Activated gamma-delta T cell treated with Interleukin-2 at 50 U/mL for 16 hours (primary cell): ENCODE measurements at places on chromosomes 12 and 14.

DNA sequence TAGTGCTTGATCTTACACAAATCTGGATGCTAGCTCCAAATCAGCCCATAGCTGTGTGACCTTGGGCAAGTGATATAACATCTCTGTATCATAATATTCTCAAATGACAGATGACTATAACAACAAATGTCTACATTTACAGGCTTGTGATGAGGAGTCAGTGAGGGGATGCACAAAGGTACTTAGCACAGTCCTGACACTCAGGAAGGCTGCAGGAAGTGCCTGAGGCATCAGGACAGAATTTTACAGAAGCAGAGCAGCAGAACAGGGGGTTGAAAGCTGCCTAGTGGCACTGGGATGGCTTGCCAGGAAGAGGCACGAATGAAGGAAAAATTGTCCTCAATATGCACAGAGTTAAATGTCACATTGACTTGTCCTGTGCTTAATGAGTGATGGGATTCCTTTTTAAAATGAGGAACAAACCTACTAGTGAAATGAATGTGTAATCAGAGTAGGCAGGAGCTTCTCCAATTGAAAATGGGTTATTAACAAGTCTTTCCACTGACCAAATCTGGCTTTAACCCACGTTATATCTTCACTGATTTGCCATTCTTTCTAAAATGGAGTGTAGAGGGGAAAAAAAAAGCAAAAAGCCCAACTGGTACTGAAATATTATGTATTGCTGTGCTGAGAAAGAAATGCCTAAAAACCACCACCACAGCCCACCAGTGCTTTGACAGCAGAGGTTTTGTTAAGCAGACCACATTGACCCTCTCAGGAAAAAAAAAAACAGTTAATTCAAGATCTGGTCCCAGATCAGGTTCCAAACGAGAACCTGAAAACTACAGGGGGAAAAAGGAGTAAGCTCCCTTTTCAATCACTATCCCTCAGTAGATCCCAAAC is 11.6 kb downstream of the BTG1 start:
- DNase-seq, result no peak

DNA sequence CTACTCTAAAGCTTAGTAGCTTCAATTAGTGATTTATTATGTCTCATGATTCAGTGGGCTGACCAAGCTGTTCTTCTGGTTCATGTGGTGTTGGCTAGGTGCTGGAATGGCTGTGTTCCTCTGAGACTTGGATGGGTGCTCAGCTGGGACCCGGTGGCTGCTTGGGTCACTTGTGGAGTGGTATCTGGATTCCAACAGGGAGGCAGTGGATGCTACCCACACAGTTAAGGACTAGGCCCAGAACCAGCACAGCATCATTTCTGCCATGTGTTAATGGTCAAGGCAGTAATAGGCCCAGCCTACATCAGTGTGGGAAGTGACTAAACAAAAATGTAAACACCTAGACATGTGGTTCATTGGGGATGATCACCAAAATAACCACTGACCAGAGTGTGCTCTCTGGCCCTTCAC is 72.2 kb downstream of the FGD4 start:
- no peak for DNase-seq

DNA sequence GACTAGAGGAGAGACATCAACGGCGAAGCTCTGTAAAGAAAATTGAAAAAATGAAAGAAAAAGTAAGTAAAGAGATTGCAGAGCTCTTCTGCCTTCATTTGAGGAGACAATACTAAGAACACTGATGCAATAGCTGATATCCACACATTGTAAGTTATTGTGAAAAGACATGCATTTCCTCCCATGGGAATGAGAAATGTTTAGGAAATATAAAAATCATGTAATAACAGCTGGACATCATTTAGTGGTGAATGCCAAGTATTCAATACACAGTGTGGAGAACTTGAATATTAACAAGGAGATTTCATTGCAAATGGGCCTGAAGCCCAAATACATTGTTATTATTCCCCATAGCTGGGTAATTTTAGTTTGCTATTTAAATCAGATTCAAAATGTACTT is 179.2 kb downstream of the KICS2 start:
- no peak for DNase-seq

DNA sequence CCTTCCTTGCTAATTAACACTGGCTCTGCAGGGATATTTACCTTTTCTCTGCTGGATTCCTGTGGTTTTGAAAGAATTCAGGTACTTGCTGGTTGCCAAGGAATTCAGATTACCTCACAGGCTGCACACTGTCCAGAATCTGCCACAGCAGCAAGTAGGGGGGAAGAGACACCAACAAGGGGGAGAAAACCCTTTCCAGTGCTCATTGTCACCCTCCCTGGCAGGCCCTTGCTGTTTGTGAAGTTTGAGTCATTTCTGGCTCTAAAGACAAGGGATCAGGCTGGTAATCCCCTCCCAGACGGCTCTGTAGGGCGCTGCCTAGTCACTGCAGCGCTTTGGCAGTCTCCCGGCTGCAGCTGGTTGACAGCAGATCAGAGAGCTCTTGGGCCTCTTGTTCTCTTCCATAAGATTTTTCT is 50.8 kb downstream of the TTLL5 start:
- no peak for DNase-seq

DNA sequence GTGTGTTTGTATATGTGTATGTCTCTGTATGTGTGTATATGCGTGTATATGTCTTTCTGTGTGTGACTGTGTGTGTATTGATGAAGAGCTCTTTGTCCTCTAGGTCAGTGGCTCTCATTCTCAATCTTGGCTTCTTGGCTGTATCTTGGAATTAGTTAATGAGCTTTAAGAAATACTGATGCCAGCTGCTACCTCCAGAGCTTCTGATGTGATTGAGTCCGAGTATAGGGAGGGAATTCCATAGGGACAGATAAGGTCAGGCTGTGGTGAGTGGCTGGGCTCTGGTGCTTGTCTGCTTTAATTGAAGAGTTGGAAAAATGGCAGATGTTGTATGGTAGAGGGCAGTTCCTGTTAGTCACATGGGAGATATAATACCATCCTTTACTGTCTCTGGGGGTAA is 140.1 kb downstream of the C12orf75 start:
- no peak for DNase-seq
